ENCODE measurements at places on chromosomes 13 and 19.

DNA sequence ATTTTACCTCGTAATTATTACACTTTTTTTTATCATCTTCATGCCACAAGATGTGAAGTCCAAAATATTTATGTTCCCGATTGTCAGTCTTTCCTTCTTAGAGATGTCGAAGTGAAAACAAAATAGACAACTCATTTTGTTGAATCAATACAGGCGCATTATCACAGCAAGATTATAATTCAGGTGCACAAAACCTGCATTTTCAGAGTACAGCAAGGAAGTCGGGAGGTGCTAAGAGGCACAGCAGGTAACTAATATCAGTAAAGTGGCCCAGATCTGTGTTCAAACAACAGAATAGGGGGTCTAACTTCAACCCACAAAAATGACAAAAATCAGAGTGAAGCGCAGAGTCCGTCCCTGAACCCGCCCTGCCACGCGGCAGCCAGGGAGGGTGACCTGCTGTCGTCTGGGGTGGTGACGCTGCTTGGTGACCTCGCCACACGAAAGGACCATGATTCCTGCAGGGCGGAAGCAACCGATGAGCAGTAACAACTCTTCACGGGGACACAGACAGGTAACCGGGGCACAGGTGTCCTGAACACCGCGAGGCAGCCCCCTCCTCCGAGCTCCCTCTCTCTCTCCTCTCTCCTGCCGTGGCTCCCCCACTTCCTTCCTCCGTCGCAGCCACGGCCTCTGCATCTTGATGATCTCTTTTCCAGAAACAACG, 50.9 kb upstream of the SPACA7 start:
- no peak for DNase-seq

DNA sequence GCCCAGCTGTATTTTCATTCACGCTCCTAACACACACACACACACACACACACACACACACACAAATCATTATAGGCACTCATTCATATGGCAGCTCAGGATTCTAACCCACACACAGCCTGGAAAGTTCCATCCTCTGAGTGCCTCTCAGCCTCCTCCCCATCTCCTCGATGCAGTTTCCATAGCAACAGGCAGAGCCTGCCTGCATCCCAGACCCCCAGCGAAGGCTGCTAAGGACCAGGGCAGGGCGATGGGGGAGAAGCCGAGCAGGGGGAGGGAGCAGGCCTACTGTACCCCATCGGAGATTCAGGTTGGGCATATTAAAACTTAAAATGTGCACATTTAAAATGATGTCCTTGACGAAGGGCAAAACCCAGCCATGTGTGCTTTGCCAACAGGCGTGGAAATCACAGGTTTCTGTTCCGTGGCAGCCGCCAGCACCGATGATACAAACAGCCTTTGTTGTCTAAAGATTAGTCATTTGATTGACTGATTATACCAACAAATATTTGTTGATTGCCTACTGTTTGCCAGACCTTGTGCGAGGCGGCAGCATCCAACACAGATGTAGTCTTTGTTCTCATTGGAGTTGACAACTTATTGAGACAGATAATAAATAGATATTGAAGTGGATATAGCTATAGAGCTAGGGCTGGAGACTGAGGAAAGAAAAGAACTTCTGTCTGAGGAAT, 43.8 kb upstream of the USP29 start:
- no peak for DNase-seq

DNA sequence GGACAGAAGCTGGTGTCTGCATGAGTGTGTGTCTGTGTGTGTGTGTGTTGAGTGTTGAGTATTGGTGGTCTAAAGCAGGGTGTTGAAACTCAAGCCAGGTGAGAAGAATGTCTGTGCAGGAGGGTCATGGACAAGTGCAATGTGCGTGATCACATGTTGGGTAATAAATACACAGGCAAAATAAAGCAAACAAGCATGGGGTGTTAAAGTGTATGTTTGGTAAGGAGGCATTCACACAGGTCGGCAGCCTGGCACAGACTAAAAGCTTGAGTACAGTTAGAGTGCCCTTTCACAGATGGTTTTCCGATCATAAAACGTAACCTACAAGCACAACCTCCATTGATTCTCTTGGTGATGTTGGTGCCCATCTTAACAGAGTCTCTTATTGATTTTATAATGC, 476.9 kb upstream of the KLHL1 start:
- DNase-seq: no peak

DNA sequence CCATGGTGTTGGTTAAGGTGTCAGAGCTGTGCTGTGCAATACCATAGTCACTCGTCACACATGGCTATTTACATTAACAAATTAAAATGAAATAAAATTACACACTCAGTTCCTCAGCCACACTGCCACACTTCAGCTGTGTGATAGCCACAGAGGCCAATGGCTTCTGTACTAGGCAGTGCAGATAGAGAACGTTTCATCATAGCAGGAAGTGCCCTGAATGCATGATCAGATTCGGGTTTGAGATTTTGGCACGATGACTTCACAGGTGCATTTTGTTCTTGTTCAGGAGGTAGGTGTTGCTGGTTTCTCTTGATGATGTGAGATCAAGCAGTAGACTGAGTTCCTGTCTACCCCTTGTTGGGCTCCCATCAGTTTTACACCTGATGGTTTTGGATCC, 6.5 kb downstream of the ARMC6 start:
- DNase-seq: no peak

DNA sequence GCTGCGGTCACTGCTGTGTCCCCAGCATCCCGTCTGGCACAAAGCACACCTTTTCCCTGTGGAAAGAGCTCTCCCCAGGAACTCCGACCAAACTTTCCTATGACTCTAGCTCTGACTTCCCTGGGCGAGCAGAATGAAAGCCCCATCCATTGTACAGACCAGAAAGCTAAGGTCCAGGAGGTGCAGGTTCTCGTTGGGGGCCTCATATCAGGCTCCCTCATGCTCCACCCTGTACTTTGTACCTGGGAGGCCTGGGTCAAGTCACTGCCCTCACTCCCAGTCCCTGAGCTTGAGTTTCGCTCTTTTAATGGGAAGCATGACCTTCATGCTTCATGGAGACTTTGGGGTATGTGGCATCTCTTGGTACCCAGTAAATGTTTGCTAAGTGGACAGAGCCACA, 18.4 kb downstream of the CYTH2 start:
- DNase-seq: no peak

GRCh38 chr13:97892717-97893116, 60.8 kb upstream of the IPO5 start:
- no peak for DNase-seq

DNA sequence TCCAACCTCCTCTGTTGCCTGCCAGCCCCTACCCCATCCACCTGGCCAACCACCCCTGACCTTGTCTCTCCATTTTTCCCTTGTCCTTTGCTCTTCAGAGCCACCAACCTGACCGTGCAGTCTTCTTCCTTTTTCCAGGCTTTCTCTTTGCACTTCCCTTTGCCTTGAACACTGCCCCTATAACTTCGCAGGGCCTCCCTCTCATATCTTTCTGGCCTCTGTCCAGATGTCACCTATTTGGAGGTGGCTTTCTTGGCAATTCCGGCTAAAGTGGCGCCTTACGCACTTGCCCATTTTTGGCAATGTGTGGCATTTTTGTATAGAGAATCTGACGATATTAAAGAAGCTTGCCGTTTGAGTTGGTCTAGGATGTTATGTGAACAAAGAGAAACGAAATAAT, 844 bp downstream of the ZNF543 start:
- no peak for DNase-seq

- DNase-seq: no peak
Measured at GRCh38 chr19:58052256-58052655, 6.8 kb upstream of the ZNF135 start.

GRCh38 chr19:19653597-19654147, 9.8 kb downstream of the ATP13A1 start:
- DNase-seq: no peak
